ENCODE measurements at places on chromosomes 2 and 18.

DNA sequence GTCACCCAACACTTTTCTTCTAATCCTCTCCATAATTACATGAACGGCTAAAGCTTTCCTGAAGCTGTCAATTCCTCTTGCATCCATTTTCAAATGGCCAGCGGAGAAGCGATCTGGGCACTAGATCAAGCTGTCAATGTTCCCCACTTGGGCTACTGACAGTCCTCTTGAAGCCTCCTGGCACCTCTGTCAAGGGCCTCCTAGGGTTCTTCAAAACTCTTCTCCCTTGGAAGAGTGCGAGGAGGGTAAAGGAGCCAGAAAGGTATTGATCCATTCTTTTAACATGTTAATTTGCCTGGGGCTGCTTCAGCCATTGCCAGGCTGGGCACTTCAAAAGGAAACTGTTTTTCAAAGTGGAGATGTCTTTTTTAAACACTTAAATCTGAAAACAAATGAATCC, 19.8 kb downstream of the EPHA4 start:
- DNase-seq, result peak; percentile 60

DNA sequence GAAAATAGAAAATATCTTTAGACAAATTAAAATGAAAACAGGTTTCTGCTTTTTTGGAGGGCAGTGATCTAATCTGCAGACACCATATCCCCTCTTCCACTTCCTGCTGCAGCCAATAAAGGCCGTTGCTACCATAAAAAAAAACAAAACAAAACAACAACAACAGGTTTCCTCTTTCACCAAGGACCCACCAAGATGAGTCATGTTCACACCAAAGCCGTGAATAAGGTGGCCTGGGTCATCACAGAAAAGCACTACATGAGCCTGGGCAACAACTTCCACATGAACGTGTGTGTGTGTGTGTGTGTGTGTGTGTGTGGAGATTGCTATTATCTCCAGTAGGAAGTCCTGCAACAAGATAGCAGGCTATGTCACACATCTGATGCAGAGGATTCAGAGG, 24.8 kb upstream of the TFCP2L1 start:
- no peak for DNase-seq

DNA sequence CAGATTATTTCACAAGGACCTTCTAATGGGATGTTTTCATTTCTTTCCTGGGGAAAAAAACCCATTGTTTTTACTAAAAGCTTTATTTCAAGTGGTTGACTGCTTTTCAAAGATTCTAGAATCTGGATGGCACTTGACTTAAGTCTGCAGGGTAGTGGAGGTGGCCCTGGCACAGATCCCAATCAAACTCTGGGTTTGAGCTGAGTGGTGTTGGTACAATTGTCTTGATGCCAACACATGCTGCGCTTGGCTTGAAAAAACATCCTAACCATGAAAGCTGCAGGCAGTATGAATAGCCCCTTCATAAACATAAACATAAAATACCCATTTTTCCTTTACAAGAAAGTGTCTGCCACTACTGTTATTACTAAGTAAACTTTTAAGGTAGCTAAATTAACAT, 3.6 kb downstream of the PAPOLG start:
- DNase-seq, result no peak

DNA sequence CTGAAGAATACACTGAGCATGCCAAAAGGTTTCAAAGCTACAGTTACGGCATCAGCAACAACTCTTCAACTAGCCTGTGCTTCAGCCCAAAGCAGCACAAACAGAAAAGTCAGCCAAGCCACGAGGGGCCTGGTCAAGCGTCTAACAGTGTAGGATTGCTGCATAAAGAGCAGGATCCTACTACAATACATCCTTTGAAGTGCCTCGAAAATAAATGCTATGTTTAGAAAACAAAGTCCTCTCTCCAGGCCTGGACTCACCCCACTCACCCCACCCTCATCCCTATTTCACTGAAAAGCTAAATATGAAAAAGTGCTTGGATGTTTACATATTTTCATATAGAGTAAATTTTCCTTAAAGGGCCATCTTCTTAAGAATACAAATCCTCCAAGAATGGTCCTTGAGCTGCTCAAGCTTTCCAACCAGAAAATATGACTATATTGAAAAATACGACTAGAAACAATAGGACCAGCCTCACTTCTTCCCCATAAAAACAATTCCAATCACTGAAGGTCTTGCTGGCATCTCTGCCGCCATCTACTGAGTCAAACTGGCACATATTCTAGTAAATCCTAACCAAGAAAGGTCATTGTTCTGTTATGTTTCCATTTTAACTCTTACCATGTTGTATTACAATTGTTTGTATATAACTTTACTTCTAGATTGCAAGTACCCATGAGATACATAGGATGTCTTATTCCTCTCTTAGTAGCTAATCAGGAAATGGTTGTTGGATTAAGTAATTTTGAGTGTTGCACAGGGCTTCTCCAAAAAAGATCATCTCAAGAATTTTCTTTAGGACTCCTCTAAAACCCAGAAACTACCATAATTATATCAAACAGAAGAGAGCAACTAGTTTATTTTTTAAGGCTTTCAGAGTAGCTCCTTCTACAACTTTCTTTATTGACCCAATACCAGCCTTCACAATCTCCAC, 63.6 kb downstream of the CLHC1 start:
- DNase-seq, result peak; percentile 86

- DNase-seq, result peak; percentile 98
These were observed at the start of gene PDIA6 for GRCh38 chr2:10812362-10813162. PDIA6 (minus strand) TSS chr2:10812785; CDS start chr2:10812696, 89 bp downstream.

DNA sequence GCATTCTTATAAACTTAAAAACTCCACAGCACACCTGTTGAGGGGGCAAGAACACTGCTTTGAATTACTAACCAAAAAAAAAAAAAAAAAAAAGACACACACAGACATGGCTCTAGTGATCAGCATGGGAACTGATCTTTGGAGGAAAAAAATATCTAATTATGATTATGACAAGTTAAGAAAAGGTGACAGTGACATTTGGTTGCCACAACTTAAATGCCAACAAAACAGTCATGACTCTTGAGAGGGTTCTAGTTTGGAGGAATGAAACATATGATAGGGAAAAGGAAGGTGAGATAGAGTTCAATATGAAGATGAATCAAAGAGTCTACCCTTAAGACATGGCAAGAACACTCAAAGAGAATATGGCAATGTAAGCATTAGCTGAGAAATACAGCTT, 20.6 kb downstream of the USP37 start:
- DNase-seq, result no peak

- DNase-seq, result no peak
These were observed 160.2 kb upstream of the CCDC150 start for GRCh38 chr2:196479350-196479749.

DNA sequence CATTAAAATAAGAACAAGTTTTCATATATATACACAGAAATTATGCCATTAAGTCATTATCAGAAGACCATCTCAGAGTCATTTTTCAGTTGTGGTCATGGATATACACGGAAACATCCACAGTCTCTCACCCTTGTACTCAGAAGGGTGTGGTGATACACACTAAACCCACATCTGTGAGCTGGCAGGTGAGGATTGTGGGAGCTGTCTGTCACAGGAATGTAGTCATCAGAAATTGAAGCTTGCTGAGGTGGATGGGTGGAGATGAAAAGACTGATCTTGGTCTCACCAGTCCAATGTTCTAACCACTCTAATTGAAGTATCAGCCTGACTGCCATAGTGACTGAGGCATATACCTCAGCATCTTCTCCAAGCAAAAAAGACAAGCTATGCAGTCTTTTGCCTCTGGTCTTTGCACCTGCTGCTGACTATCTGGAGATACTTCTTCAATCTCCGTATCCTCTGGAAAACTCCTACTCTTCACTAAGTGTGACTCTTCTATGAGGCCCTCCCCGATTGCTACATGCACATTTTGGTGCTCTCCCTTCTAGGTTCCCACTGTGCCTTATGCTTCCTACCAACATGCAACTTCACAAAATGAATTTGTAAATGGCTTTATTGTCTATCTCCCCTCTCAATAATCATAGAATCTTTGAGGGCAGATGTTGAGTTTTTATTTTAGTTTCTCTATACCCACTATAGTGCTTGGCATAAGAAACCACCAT, 232.8 kb downstream of the DYM start:
- DNase-seq, result no peak

- DNase-seq, result peak; percentile 90
These were observed 31.0 kb upstream of the SLC3A1 start for GRCh38 chr2:44244135-44244871.

DNA sequence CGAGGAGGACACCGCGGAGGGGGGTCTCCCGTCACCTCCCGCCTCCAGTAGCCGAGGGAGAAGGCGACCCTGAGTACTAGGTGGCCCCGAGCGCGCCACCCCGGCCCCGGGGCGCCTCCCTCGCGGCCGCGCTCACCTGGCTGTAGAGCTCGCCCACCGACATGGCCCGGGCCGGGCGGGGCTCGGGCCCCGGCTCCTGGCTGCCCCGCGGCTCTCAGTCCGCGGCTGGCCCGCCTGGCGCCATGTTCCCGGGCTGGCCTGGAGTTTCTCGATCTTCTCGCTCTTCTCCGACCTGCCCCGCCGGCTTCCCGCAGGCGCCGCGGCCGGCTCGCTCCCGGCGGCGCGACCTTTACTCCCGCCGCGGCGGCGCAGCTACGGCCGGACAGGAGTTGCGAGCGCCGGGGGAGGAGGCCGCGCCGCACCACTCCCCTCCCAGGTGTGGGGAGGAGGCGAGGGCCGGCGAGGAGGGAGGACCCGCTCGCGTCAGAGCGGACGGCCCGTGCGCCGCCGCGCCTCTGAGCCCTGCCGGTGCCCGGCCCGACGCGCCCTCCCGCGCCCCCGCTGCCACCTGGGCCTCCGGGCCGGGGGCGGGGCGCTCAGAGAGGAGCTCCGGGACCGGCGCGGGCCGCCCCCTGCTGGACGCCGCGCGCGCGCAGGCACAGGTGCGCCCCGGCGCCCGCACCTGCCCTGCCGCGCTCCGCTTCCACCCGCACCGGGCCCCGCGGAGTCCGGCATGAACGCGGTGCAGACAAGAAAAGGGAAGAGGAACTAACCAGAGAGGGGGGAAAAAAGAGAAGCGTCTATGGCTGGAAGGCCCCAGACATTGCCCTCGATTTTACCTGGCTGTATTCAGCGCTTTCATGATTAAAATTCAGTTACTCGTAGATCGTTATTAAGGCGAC, at the start of gene MYO5B:
MYO5B (minus strand) TSS at position 517 of the 902 bp plus-strand sequence; CDS start at position 163, 354 bp downstream.
- peak; percentile 75 for DNase-seq

- no peak for DNase-seq
These were observed 388.0 kb upstream of the SYT4 start for GRCh38 chr18:43665105-43665788.

DNA sequence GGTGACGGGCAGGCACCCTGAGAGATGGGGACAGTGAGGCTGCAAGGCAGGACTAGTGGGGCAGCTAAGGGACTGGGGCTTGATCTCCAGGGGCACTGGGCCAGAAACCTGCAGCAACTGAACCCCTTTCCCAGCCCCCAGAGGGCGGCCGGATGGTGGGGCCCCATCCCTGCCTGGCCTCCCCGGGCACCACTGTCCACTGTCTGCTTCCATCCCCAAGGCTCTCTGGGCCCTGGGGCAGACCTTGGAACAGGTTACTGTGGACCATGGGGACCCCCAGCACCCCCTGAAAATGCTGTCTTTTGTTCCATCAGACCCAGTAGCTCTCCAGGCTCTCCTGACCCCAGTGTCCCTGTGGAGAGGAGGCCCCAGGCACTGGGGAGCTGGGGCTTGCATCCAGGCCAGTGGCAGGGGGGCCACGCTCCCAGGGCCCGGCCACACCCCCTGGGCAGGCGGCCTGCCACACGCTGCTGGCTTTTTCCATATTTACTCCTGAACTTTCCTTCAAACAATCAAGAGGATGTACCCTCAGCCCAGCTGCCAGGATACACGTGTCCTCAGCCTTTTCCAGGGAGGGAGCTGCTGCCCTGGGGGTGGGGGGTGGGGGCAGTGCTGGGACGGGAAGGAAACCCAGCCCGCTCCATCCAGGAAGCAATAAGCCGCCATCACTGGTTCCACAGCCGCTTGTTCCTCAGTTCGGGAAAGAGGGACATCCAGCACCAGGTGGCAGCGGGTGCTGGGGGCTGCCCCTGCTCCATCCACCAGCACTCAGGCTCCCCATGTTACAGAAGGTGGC, 102.3 kb upstream of the ODC1 start:
- DNase-seq, result no peak

- no peak for DNase-seq
These were observed 20.1 kb upstream of the REEP1 start for GRCh38 chr2:86357392-86357963.

DNA sequence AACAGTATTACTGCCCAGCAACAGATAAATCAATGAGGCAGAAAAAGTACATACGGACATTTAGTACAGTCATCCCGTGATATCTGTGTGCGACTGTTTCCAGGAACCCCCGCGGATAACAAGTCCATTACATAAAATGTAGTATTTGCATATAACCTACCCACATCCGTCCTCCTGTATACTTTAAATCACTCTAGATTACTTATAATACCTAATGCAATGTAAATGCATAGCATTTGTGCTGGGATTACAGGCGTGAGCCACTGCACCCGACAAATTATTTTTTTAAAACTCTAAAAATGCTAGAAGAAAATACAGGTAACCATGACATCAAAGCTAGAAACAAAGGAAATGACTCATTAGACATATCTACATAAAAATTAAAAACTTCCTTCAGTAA, 91.6 kb downstream of the FAM161A start:
- DNase-seq, result no peak

DNA sequence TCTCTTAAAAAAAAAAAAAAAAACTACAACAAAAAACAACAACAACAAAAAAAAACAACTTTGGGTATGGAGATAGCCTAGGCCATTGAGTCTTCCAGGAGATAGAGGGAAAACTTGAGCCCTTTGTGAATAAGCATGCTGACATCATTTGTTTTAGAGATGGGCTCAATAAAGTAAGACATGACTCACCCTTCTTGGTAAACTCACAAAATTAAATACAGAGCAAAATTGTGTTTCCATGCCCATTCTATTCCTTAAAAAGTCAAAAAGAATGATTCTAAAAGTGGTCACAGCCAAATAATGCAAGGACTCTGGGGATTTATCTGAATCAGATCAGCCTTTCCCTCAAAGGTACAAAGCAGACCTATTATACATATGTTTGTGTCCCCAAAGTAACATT, 117.4 kb downstream of the ETAA1 start:
- DNase-seq, result no peak

GRCh38 chr2:68311033-68311432, 8.7 kb downstream of the CNRIP1 start:
- no peak for DNase-seq

DNA sequence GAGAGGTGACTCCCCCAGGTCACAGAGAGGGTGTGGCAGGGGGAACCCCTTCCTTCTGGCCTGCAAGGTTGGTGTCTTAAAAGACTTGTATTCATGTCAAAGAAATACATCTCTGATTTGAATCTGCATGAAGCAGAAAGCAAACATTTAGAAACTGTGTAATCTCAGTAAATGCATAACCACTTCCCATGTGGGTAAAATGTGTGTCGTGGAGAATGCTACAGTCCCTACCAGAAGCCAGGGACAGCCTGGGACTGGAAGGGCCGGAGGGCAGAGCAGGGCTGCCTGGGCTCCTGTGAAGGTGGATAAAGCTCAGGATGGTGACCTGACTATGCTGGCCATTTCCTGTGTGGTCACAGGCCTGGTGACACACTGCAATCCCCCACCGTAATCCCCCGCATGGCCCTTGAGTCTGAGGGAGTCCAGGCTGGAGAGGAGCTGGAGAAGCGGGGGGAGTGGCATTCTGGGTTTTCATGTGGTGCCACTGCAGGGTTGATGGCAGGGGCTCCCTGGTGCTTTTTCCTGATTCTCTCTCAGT, 102.2 kb downstream of the LRRC30 start:
- no peak for DNase-seq
